Renal pelvis (tissue), 12 donors: ENCODE measurements at places on chromosomes 7 and 10. TPM values are rescaled to one million over a fixed set of nuclear protein-coding genes. Genes with fewer than 3 reads are reported as not detected.

Gene TAS2R41
- not detected for polyA plus RNA-seq

Gene LIPJ
- 0.40 TPM for polyA plus RNA-seq

Gene LRRC18
- polyA plus RNA-seq, result not detected

Gene WNT8B
- polyA plus RNA-seq, result 0.74 TPM

Gene UNC5B
- 57.0 TPM for polyA plus RNA-seq

Gene TEX36
- not detected for polyA plus RNA-seq

Gene INHBA
- 4.5 TPM for polyA plus RNA-seq

Gene LIPF
- not detected for polyA plus RNA-seq

Gene FAM237B
- polyA plus RNA-seq, result 0.33 TPM

Gene TLX1
- polyA plus RNA-seq, result 0.05 TPM

Gene EPHA1
- 25.0 TPM for polyA plus RNA-seq

Gene FOXP2
- polyA plus RNA-seq, result 14.9 TPM

Gene WDFY4
- 1.1 TPM for polyA plus RNA-seq

Gene RHBDD2
- polyA plus RNA-seq, result 68.4 TPM

Gene GPR141
- 0.40 TPM for polyA plus RNA-seq

Gene FRMPD2
- 0.53 TPM for polyA plus RNA-seq

Gene AKR1C2
- polyA plus RNA-seq, result 5.1 TPM

Gene HYCC1
- polyA plus RNA-seq, result 20.6 TPM

Gene ASB15
- polyA plus RNA-seq, result 1.9 TPM

Gene ELFN1
- polyA plus RNA-seq, result 18.1 TPM

Gene CYP2C18
- polyA plus RNA-seq, result 0.33 TPM

Gene CYP2C19
- polyA plus RNA-seq, result 0.30 TPM

Gene IGF2BP3
- polyA plus RNA-seq, result 72.1 TPM

Gene ERVW-1
- polyA plus RNA-seq, result 3.2 TPM

Gene HOXA1
- 2.6 TPM for polyA plus RNA-seq

Gene ZFYVE27
- 40.4 TPM for polyA plus RNA-seq

Gene SPDYE2B
- polyA plus RNA-seq, result 0.60 TPM

Gene GOLGA7B
- polyA plus RNA-seq, result 0.45 TPM

Gene TMEM176A
- 87.4 TPM for polyA plus RNA-seq

Gene ZCCHC24
- polyA plus RNA-seq, result 25.5 TPM

Gene ABCC2
- polyA plus RNA-seq, result 13.8 TPM

Gene SDK1
- 8.4 TPM for polyA plus RNA-seq

Gene TMEM213
- 52.0 TPM for polyA plus RNA-seq

Gene TMEM225B
- polyA plus RNA-seq, result 1.4 TPM

Gene RPEL1
- not detected for polyA plus RNA-seq

Gene LEP
- polyA plus RNA-seq, result 0.27 TPM

Gene ADRB1
- polyA plus RNA-seq, result 0.10 TPM

Gene UPK3B
- polyA plus RNA-seq, result 0.70 TPM

Gene SORBS1
- 27.0 TPM for polyA plus RNA-seq

Gene CCDC136
- 20.6 TPM for polyA plus RNA-seq
